Muscle of back (tissue), 13 donors: ENCODE measurements at places on chromosomes 1 and 21. TPM values are rescaled to one million over a fixed set of nuclear protein-coding genes. Genes with fewer than 3 reads are reported as not detected.
A peak's percentile ranks its signal among the peaks of the same experiment; 100 is the strongest.

GRCh38 chr1:184937729-184938128 is 36.6 kb downstream of the NIBAN1 start:
- DNase-seq: no peak

DNA sequence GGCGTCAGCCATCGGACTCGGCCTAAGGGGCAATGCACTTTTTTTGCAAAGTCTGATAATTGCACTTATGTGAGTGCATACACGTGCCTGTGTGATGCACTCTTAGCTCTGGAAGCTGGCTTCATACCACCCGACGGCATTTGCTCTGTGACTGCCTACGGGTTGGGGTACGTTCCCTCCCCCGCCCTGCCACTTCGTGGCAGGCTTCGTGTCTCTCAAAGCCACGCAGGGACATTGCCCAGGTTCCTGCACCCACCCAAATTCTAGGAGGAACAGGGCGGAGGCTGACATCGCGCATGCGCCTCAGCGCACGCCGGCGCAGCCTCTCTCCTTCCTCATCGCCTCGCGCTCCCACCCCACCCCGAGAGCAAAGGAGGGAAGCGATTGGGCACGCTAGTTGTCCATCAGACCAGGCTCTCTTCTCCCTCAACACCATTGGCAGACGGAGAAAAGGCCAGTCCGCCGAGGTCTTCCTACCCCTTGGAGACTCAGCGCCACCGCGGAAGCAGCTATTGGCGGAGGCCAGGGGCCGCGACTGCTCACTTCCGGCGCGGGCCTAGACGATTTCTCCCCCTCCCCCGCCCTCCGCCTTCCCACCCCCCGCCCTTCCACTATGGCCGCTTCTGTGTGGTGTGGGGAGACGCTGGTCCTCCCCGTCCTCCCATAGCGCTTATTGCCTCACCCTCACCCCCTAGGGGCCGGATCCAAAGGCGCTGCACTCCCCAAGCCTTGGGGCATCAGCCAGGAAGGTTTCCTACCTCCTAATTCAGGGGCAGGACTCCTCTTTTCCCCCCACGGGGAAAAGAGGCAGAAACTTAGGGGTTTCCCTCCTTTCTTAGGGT is at the start of gene INTS3:
Gene INTS3, plus strand, starts transcription at position 588 of the 842 bp plus-strand sequence. CDS start 585 bp downstream, outside the sequence.
- peak; percentile 100 for DNase-seq

DNA sequence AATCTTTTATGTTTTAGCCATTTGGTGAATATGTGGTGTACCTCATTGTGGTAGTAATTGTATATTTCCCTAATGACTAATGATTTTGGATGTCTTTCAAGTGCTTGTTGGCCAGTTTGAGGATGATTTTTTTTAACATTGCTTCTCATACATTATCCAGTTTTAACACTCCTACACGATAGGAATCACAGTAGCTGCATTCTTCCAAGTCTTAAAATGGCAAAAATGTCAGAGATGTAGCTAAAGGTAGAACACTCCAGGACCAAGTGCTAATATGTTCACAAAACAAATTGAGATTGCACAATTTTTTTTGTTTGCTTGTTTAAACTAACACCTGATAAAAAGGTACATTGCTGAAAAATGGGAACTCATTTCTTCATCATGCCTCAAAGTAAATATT is 11.7 kb downstream of the USP25 start:
- no peak for DNase-seq

DNA sequence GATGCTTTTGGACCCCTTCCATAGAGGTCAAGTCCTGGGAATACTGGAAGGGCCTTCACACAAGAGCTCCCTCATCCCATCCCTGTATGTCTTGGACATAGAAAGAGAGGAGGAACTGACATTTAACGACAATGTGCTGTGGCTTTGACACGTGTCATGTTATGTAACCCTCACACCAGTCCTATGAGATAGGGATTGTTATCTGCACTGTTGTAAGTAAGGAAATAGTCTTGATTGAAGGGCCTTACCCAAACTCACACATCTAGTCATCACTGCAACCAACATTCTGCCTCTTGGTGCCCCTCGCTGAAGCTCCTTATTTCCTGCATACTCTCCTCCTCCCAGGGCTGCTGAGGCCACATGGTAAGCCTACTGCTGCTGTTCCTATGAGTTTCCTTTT is 63.7 kb upstream of the ANGPTL1 start:
- DNase-seq: no peak

DNA sequence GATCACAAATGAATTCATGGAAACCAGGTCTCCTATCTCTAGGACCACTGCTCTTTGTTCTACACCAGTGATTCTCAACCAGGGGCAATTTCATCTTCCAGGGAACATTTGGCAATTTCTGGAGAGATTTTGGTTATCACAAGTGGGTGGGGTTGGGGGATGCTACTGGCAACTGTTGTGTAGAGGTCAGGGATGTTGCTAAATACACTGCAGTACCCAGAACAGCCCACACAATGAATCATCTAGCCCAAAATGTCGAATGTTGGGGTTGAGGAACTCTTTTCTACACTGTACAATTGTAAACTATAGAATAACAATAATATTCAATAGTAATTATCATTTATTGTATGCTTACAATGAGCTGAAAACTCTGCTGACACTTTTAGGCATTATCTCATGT is 55.7 kb upstream of the UBE2U start:
- no peak for DNase-seq

DNA sequence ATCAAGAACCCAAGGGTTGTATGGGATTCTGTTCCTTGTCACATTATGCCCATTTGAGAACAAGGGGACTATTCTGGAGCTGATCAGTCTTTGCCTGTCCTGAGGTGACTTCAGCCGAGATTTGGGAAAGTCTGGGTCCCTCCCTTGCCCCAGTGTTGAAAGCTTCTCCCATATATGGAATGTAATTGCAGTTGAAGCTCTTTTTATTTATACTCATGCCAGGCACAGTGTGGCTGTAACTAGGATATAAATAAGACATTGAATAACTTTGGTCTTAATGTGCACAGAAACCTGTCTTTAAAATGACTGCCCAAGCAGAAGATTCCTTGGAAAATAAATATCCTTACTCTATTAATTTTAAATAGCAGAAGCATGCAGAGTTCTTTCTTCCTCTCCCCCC is 15.2 kb downstream of the AKNAD1 start:
- no peak for DNase-seq

DNA sequence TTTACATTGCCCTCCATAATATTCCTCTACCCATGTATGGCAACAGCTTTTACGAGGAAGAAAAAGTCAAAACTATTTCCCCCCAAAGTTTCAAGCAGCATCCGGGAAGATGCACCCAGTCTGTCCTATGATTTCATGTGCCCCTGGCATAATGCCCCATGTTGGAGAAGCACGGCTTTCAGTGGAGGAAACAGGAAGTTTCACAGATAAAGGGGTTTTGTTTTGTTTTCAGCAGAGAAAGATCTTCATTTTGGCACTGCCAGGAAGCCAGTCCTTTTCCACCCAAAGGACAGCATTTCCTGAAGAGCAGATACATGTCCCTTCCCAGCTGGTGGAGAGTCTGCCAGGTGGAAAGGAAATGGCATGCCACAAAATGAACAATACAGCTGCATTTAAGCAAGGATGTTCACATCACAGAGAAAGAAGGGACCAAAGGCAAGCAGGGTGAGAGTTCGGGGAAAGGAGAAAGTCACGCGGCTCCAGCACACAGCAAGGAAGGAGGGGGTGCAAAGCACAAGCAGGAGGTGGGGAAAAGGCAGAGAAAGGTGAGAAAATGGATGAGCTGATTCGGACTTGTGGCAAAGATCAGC is 95.3 kb upstream of the HIVEP3 start:
- no peak for DNase-seq

- no peak for DNase-seq
Measured at GRCh38 chr1:39082010-39082799, 56.1 kb downstream of the NDUFS5 start.

DNA sequence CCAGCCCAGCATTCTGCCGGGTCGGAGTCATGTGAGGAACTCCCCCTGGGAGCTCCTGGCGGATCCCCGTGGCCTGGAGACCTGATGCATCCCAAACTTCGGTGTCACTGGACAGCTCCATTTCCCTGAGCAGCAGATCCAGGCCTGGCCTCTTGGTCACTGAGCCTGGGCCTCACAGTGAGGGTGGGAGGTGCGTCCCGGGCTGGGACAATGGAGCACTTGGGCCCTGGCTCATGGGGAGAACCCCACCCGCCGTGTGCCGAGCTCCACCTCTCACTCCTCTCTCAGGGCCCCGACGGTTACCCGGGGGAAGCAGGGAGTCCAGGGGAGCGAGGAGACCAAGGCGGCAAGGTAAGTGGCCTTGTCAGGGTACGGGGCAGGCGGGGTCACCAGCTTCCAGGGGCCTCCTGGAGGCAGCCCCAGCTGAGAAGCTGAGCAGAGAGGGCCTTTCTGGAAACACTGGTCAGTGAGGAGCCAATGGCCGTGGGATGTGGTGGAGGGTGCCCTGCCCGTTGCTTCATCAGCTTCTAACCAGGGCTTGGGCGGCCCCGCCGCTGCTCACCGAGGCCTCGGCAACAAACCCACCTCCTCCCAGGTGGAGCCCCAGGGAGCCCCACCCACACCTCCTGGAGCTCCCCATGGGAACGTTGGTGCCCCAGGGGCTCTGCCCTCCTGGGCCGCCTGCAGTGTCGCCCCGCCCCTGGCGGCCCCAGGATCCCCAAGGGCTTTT is 19.8 kb downstream of the COL6A2 start:
- DNase-seq: no peak

- no peak for DNase-seq
Measured at GRCh38 chr1:97738270-97738669, 182.6 kb downstream of the DPYD start.

DNA sequence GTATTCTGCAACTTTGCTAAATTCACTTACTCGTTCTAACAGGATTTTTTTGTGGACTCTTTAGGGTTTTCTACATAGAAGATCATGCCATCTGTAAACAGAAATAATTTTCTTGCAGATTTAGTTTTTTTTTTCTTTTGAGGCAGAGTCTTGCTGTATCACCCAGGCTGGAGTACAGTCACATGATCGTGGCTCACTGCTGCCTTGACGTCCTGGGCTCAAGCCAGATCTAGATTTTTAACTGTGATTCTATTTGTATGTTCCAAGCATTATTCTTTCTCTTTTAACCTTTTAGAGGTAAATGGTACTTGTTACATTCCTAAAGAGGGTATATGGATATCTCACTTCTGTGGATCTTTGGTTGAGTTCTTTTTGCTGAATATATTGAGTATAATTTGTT is 18.6 kb downstream of the FABP3 start:
- DNase-seq: no peak

MX2 gene
- 1.4 TPM for polyA plus RNA-seq

KRTAP19-3 gene
- not detected for polyA plus RNA-seq

LMNA gene
- 250 TPM for polyA plus RNA-seq

CRP gene
- not detected for polyA plus RNA-seq

HSD11B1 gene
- 0.15 TPM for polyA plus RNA-seq

DPYD gene
- polyA plus RNA-seq: 5.8 TPM

ST6GALNAC5 gene
- polyA plus RNA-seq: 2.7 TPM

CFHR2 gene
- not detected for polyA plus RNA-seq

EXTL1 gene
- polyA plus RNA-seq: 4.1 TPM

MAP3K7CL gene
- 72.6 TPM for polyA plus RNA-seq
